ENCODE measurements at places on chromosomes 2 and 18.

- no peak for DNase-seq
Observed at GRCh38 chr18:50061876-50062517, 132.9 kb downstream of the MYO5B start.

GRCh38 chr2:174350593-174351181, 15.9 kb downstream of the SP9 start:
- no peak for DNase-seq

DNA sequence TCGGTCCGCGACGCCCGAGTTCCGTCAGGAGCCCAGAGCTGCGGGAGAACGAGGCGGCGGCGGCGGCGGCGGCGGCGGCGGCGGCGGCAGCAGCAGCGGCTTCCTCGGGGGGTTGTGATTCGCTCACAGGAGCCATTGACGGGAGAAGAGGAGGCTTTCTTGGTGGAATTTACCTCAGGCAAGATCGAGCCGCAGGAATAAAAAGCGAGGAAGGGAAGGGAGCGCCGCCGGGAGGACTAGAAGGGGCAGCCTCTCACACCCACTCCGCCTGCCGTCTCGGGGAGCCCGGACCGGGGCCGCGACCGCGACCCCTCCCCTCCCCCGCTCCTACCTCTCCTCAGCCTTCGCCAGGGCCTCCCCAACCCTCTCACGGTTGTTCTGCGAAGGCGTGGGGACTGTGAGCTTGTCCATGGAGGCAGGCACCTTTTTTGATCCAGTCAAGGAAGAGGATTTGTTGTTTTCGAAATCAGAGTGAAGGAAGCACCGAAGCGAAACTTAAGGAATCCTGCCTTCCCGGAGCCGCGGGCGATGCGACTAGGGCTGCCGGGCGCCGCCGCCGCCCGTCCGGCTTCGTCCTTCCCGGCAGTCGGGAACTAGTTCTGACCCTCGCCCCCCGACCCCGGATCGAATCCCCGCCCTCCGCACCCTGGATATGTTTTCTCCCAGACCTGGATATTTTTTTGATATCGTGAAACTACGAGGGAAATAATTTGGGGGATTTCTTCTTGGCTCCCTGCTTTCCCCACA, 506 bp downstream of the BMPR2 start:
- peak; percentile 20 for DNase-seq

GRCh38 chr2:206716623-206717022, 1.6 kb downstream of the DYTN start:
- no peak for DNase-seq

DNA sequence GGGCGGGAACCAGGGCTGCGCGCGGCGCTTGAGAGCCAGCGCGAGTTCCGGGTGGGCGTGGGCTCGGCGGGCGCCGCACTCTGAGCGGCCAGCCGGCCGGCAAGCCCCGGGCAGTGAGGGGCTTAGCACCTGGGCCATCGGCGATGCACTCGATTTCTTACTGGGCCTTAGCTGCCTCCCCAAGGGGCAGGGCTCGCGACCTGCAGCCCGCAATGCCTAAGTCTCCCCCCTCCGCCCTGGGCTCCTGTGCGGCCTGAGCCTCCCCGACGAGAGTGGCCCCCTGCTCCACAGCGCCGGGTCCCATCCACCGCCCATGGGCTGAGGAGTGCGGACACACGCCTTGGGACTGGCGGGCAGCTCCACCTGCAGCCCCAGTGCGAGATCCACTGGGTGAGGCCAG, 36.5 kb upstream of the MAP2 start:
- DNase-seq = no peak

DNA sequence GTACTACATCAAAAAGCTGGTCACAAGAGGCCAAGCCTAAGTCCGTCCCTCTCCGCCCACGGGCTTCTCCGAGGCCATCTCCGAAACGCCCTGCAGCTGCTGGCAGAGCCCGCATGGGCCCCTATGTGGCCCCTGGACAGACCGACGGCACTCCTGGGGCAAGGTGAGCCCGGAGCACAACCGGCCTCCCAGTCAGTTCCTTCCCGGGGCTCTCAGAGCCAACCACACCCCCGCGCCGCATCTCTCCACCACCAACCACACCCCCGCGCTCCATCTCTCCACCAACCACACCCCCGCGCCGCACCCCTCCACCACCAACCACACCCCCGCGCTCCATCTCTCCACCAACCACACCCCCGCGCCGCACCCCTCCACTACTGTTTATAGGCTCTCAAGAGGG, 93.5 kb downstream of the ZNF516 start:
- DNase-seq = no peak

DNA sequence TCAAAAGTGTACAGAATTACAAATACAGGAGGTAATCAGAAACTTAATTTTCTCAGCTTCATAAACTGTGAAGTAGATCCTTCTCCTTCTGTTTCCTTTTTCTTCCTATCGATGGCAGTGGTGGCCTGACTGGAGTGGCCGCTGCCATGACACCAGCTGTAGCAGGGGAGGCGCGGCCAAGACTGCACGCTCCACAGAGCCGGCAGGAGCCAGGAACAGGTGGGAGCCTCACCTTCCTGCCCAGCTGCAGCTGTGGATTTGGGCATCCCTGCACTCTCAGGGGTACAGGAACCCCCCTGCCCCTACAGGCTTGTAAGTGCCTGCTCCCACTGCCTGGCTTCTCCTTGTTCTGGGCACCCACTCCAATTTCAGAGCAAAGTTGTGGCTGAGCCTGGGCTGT, 76.1 kb downstream of the EPB41L3 start:
- DNase-seq = no peak

- no peak for DNase-seq
Observed at GRCh38 chr2:119463136-119463535, 31.5 kb downstream of the TMEM37 start.

- no peak for DNase-seq
Observed at GRCh38 chr2:181785691-181786344, 105.5 kb upstream of the NEUROD1 start.

GRCh38 chr2:39492095-39492590, 55.1 kb upstream of the MAP4K3 start:
- DNase-seq = peak; percentile 80

DNA sequence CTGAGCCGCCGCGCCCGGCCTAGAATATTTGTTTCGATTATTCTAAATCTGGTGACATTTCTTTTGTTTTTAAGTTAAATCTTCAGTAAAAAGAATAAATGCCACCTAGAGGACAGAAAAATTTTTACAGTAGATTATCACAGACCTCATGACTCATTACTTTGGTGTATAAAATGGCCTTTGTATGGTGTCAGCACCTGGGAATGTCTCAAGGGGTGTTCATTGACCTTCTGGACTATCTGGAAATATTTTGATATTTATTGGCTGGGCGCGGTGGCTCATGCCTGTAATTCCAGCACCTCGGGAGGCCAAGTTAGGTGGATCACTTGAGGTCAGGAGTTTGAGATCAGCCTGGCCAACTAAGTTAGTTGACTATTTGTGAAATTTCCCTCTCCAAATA, 30.3 kb upstream of the SLC30A6 start:
- peak; percentile 37 for DNase-seq

- no peak for DNase-seq
Observed at GRCh38 chr18:62799977-62800376, 84.6 kb downstream of the PHLPP1 start.

DNA sequence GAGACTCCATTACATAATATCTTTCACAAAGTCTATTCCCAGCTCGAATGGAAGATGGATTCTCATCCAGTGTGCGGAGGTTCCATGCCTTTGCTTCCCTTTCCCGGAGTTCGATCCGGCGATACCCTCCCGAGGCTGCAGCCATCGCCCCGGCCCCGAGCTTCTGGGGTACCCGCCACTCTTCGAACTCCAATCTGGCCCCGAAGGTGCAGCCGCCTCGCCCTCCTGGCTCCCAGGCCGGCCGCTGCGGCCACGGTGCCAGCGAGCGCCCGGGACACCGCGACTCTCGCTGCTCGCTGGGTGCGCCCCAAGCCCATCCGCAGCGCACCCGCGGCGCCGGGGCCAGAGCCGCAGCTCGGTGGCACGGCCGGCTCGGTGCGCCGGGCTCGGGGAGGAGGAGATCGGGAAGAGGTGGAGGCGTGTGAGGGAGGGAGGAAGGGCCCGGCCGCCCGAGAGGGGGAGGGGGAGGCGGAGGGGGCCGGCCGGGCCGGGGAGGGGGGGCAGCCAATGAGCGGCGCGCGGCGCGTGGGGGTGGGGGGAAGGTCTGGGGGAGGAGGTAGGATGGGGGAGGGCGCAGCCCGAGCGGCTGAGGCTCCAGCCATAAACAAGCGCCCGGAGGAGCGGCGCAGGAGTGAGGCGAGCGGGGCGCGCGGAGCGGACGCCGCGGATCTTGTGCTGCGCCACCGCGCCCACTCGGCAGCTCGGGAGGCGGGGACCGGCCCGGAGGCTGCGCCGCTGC, at the start of gene CRIM1:
Gene CRIM1 (plus strand): TSS at position 628 of the 739 bp plus-strand sequence. CDS start 515 bp downstream, outside the sequence.
- DNase-seq = peak; percentile 30

DNA sequence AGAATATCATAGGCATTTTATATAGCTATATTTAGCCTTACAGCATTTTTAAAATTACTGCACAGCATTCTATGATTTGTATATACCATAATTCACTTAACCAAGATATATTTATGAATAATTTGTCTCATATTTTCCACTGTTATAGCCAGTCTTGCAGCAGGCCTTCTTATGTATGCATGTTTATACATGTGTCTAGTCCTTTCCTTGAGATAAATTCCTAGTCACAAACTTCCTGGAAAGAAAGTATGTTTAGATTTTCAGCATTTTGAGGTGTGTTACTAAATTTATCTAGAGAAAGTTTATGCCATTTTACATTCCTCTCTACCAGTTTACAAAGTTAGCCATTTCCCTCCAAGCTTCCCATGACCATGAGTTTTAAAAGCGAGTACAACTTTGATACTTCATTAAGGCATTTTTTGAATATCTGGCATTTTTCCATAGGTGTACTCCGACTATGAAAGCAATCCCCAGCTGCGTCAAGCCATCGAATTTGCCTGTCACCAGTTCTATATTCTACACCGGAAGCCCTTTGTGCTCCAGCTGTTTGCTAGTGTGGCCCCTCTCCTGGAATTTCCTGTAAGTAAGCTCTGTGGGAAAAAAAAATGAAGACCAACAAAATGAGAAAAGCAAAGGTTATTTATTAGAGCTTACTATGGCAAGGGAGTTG, 59.4 kb upstream of the RPE start:
- DNase-seq = no peak

- DNase-seq = peak; percentile 66
Observed at GRCh38 chr2:222424276-222424728, at the start of gene SGPP2. TSS of gene SGPP2 (plus strand) at chr2:222424543. CDS start at chr2:222424603, 60 bp downstream.

GRCh38 chr2:113200736-113201490, 27.1 kb downstream of the PSD4 start:
- no peak for DNase-seq

GRCh38 chr18:29309366-29309765, 1132.4 kb upstream of the CDH2 start:
- DNase-seq = no peak

DNA sequence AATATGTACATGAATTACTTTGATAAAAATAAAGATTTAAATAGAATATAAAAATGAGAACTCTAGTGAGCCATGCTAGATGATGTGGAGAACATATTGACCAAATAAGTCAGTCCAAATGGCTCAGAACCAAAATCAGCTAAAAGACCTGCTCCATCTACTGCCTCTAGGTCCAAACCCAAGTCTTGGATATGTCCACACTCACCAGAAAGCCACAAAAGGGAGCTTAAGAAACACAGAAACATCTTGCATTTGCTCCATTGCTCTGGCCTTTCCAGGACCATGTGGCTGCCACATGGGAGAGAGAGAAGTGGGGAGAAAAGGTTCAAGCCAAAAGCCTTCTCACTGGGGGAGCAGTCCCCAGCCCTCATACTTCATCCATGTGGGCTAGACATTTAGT, 272.5 kb downstream of the DYSF start:
- no peak for DNase-seq

GRCh38 chr2:199458009-199458805, 468 bp upstream of the SATB2 start:
- DNase-seq = no peak

DNA sequence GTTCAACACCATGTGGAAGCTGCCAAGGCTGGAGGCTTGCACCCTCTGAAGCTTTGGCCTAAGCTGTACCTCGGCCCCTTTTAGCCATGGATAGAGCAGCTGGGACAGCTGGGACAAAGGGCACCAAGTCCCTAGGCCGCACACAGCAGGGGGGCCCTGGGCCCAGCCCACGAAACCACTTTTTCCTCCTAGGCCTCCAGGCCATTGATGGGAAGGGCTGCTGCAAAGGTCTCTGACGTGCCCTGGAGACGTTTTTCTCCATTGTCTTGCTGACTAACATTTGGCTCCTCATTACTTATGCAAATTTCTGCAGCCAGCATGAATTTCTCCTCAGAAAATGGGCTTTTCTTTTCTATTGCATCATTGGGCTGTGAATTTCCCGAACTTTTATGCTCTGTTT, 13.7 kb downstream of the RAPGEF4 start:
- no peak for DNase-seq

- DNase-seq = peak; percentile 43
Observed at GRCh38 chr2:24315669-24316068, 44.7 kb downstream of the ITSN2 start.

DNA sequence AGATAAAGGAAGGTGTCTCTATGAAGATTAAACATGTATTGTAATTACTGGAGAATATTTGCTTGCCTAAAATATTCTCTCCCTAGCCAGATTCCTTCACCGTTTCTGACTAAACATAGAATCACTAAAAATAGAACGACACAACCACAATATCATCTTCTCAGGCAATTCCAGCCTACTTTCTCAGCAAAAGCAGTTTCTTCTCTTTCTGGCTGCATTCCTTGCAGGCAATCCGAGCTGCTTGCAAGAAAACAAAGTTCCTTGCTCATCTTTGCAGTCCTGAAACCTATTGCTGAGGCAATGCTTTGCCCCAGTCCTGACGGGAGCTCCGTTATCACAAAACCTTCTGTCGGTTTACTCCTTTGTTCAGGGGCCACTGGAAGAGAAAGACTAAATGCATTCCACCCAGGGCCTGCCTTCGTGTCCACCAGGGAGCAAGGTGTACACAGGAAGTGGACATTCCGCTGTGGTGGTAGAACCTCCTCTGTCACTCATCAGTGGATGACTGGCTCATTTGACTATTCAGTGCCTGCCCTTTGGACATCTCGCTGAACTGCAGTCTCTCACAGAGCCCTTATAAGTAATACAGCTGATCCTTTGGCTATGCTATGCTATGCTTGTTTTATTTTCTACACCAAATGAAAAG, 239.2 kb upstream of the DOK6 start:
- DNase-seq = no peak

- DNase-seq = no peak
Observed at GRCh38 chr2:45622336-45623075, 11.4 kb upstream of the SRBD1 start.

- no peak for DNase-seq
Observed at GRCh38 chr2:170054997-170055396, 123.0 kb upstream of the MYO3B start.

DNA sequence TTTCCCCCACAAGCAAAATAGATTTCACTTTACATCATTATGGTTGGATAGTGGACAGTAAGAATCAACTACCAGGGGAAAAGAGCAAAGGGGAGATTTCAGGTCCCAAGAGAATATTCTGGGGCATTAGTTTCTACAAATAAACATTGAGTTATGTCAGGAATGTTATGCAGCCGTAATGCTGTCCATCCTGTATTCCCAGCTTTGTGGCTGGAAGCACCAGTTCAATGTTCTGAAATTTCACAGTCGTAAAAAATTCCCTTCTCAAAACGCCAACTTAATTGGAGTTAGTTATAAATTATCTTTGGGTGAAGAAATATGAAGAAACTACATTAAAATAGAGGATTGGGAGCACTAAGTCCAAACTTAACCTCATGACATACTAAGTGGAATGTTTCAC, 141.5 kb upstream of the FIGN start:
- DNase-seq = no peak

Measured in germinal center (tissue), 1 donor.